ENCODE measurements at places on chromosomes 1 and 21. TPM values are rescaled to one million over a fixed set of nuclear protein-coding genes. Genes with fewer than 3 reads are reported as not detected.

TMEM82 gene
- total RNA-seq, result not detected

THEMIS2 gene
- 9.8 TPM for total RNA-seq

KRTAP10-9 gene
- total RNA-seq, result not detected

TPTE gene
- total RNA-seq, result not detected

LYSMD1 gene
- 5.2 TPM for total RNA-seq

SPRR5 gene
- not detected for total RNA-seq

FCGR1A gene
- not detected for total RNA-seq

PRDM16 gene
- not detected for total RNA-seq

ITLN1 gene
- total RNA-seq, result not detected

MAGI3 gene
- 18.5 TPM for total RNA-seq

RAB4A gene
- total RNA-seq, result 15.5 TPM

GOLT1A gene
- not detected for total RNA-seq

CELA2A gene
- total RNA-seq, result not detected

MMP23B gene
- total RNA-seq, result 0.29 TPM

RGS16 gene
- total RNA-seq, result 0.33 TPM

WDR47 gene
- total RNA-seq, result 32.9 TPM

FTCD gene
- not detected for total RNA-seq

NFIA gene
- 40.5 TPM for total RNA-seq

SLC44A3 gene
- total RNA-seq, result 2.4 TPM

PTPN14 gene
- total RNA-seq, result 93.8 TPM

DCAF8 gene
- total RNA-seq, result 93.4 TPM

FAM72C gene
- total RNA-seq, result 0.33 TPM

DYNLT5 gene
- 3.4 TPM for total RNA-seq

STXBP3 gene
- 41.8 TPM for total RNA-seq

NEK2 gene
- 7.2 TPM for total RNA-seq

HFM1 gene
- 0.86 TPM for total RNA-seq

SERINC2 gene
- total RNA-seq, result 23.2 TPM

PUSL1 gene
- total RNA-seq, result 26.6 TPM

IQGAP3 gene
- 19.6 TPM for total RNA-seq

NR5A2 gene
- total RNA-seq, result 3.6 TPM

RYR2 gene
- 0.10 TPM for total RNA-seq

ACKR1 gene
- 0.10 TPM for total RNA-seq

PTPN22 gene
- total RNA-seq, result under 0.01 TPM

AMY1C gene
- total RNA-seq, result not detected

CCDC185 gene
- total RNA-seq, result not detected

CD34 gene
- total RNA-seq, result 42.1 TPM

FAM110D gene
- 5.6 TPM for total RNA-seq

DNALI1 gene
- 2.3 TPM for total RNA-seq

USH2A gene
- not detected for total RNA-seq

ZFP69B gene
- total RNA-seq, result 3.9 TPM

NBPF26 gene
- 8.8 TPM for total RNA-seq

ANGPTL3 gene
- total RNA-seq, result not detected

THRAP3 gene
- 170 TPM for total RNA-seq
